ENCODE measurements at places on chromosomes 12 and 14.

DNA sequence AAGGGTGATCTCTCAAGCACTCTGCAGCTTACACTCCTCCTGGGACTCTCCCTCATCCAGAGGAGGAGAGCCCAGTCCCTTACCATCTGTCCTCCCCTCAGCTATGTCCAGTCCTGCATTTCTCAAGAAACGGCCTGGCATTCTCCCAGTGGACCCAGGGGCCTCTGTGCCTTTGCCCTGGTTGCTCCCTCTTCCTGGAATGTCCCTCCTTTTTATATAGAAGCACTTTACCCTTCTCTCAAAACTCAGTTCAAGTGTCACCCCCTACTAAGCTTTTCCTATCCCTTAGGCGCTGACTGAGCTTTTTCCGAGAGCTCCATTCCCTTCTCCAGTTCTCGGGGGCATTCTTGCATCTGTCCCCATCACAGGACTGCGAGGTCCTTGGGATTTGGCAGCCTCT lies 8.9 kb upstream of the GLRX5 start:
- no peak for DNase-seq

DNA sequence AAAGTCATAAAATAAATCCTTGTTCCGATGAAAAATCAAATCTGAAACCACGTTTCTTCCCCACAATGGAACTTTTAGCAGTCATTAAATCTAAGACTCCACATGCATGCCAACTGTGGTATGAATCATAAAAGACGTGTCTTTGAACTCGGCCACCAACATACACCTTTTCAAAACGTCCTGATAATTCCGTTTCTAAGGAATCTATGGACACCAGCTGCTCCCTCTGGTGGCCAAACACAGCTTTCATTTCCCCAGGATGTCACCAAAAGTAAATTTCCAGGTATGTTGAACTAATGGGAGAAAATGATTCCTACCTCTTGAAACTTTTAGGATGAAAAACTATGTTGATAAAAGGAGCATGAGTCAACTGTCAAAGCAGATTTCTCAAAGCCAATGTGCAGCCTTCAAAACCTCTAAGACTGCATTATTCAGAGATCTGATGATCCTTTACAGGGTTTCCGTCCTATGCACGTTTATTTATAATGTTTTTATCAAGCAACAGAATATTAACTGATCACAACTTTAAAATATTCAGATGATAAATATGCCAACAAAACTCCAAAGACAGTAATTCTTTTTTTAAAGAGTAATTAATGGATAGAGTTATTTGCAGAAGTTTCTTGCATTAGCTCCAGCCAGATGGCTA lies 96.2 kb downstream of the CIT start:
- DNase-seq: no peak

DNA sequence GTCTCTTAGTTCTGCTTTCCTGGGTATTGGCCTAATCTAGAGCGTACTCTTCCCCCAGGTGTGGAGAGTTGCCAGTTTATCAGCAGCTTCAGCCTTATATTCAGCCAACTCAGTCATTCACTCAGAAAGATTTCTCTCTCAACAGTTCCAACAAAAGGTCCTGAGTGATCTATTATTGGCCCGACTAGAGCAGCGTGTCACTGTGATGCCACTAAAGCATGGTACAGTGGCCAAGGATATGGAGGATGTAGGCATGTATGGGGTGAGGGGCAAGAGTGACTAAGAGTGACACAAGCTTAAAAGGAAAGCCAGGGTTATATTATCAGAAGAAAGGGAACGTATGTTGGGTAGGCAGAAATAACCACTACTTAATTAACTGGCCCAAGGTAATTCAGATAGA lies 4.8 kb downstream of the NOPCHAP1 start:
- no peak for DNase-seq

DNA sequence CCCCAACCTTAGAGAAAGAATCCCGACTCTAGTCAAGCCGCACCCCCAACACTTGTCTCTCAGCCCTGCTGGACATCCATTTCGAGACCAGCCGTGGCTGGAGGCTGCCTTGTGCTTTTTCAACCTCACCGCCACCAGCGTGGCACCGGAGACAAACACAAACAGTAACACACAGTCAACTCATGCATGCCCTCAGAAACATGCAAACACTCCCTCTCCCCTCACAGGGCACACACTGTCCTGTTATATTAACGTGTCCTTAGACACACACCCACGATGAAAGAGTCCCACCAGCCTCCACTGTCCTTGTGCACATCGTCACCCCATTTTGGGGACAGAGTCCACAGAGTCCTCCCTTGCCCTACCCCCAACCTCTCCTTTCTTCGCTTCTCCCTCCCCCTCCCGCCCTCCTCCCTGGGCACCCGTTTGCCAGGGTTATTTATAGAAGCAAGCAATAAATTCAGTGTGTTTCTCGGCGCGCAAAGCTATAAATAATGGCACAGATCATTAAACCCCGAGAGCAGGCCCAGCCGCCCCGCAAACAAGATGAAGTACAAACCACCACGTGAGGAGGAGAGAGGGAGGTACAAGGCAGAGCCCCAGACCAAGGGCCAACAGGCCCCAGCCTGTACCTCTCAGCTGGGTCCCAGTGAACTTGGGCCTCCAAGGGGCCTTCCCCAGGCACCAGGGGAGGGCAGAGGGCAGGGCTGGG lies 27.9 kb downstream of the SMUG1 start:
- DNase-seq: no peak

DNA sequence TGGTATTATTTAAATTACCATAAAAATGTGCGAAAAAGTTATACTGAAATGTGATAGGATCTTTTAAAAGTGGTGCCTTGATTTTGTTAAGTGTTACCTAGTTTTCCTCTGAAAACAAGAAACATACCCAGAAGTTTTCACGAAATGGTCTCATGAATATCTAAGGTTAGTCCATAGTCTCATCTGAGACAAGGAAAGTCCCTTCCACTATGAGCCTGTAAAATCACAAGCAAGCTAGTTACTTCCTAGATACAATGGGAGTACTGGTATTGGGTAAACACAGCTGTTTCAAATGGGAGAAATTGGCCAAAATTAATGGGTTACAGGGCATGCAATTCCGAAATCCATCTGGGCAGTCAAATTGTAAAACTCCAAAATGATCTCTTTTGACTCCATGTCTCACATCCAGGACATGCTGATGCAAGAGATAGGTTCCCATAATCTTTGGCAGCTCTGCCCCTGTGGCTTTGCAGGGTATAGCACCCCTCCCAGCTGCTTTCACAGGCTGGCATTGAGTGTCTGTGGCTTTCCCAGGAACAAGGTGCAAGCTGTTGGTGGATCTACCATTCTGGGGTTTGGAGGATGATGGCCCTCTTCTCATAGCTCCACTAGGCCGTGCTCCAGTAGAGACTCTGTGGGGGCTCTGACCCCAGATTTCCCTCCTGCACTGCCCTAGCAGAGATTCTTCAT lies 271.4 kb downstream of the NAV3 start:
- no peak for DNase-seq

DNA sequence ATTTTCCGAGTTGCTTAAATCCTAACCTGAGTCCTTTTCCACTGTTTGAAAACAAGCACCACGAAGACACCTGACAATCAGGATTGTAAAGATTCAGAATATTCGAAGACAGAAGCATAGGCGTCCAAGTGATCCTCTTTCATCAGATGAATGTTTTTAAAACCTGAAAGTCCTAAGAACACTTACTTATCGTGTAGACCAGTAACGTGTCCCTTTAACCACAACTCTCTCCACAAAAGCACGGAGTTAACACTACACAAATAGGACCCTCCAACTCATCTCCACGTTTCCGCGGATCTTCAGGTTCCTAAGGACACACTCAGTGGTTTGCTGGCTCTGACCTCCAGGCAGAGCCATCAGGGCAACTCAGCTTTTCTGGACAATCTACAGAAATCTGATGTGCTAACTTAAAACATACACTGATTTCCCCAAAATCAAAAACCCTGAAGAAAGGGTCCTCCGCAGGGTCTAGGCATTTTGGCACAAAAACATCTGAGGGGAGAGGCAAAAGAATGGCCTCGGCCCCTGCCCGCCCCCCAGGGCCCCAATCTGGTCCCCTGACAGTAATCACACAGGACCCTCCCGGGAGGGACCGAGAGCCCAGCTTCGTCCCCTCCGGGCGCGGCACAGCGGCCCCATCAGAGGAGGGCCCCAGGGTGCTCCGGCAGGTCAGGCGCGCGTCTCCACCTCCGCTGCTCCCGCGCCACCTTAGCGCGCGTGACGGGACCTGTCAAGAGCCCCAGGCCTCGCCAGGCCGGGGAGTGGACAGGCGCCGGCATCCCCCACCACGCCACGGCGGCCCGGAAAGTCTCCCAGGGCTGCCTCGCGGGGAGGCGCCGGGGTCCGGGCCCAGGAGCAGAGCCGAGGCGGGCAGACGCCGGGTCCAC lies 925 bp downstream of the DICER1 start:
- no peak for DNase-seq

DNA sequence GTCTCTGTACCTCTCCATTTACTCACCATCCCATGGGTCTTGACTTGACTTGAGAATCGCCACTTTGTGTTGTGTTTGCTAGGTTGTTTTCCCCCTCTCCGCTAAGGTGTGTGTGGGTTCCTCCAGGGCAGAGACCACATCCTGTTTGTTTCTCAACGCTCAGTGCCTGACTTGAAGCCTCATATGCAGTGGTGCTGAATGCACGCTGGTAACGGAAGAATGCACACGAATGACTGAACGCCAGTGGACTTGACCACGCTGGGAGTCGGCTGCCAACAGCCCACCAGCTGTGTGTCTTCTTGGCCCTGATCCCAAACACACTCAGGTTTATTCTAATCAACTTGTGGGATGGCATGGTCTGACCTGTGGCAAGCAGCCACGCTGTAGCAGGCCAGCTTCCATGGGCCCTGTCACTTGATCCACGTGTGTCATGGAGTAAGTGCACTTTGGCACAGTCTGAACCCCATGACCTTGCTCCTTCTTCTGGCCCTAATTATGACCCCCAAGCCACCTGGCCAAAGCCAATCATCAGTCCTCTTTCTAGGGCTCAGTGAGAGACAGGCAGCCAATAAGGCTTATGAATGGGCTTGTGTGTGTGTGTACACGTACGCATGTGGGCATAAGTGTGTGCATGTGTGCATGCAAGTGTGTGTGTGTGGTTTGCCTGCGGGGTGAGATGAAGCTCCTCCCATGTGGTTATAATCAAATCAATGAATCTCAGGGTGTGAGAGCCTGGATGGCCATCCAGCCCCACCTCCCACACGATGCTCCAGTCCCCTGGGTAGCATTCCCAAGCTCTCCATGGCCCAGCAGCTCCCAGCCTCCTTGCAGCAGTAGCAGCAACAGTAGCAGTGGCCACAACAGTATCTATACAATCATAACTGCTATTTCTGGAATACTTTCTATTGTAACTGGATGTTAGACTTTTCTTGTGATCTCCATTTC lies 6.4 kb upstream of the TC2N start:
- no peak for DNase-seq

DNA sequence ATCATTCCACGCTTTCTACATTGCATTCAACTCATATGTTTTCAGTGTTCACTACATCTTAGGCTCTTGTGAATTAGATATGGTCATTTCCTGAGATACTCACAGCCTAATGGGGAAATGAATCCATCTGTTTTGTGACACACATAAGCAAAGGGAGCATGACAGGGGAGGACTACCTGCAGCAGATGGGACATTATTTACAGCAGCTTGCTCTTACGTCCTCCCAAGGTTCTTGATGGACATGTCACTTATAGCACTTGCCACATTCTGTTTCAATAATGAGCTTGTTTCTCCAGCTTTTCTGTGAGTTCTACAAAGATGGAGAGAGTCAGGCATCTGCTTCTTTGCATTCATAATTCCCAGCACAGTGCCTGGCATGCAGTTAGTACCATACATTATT lies 1509.6 kb upstream of the TMEM132C start:
- DNase-seq: no peak

- no peak for DNase-seq
These were observed 493.6 kb downstream of the PCNX1 start for GRCh38 chr14:71400871-71401321.

GRCh38 chr14:25868521-25869314 lies 729.1 kb downstream of the NOVA1 start:
- DNase-seq: no peak

- no peak for DNase-seq
These were observed 52.2 kb downstream of the CPM start for GRCh38 chr12:68880660-68881325.

DNA sequence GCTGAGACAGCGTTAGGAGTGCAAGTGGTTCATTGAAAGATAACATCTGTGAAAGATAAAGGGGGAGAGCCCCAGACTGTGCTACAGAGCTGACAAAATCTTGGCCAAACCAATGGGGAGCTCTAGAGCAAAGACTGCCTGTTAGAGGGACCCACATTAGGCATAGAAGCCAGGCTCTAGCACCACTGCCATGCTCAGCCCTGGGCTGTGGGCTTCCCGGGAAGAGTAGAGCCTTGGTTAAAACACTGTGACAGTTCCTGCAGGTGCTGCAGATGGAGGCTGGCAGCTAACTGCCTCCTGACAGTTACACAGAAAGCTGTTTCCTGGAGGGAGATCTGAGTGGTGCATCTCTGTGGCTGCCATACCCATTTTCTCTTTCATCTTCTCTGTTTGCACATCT lies 23.0 kb downstream of the TSHR start:
- no peak for DNase-seq

DNA sequence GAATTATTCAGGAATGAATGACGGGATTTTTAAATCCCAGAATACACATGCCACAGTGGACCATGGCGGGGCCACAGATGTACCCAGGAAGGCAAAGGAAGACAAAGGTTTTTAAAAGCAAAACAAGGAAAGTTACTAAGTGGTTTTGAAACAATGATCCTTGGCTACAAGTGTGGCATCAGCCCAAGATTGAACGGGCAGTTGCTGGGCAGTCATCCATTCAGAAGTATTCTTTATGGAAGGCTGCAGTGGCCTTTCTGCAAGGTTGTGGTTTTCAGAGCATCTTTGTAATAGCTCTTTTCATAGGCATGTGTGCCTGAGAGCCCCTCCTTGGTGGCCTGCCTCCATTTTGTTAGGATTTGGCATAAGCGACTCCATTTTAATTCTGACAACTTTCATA lies 13.4 kb upstream of the IFI27 start:
- no peak for DNase-seq

DNA sequence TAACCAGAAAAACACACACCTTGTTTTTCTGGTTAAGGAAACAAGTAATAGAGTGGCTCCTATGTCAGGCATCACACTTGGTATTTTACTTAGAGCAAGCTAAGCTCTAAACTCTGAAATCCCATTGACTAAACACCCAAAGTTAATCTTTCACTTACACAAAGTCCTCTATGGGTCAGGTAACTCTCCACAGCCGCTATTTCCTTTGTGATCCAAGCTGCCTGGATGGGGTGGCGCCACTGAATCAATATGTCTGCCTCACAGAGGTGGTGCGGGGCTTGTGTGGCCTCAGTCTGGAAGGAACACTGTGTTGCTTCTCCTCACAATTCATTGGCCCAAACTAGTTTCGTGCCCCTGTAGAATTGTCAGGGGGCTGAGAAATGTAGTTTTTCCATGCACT lies 160.0 kb upstream of the E2F7 start:
- no peak for DNase-seq
